HL-60 (cell line): ENCODE measurements at places on chromosomes 2 and 18.

DNA sequence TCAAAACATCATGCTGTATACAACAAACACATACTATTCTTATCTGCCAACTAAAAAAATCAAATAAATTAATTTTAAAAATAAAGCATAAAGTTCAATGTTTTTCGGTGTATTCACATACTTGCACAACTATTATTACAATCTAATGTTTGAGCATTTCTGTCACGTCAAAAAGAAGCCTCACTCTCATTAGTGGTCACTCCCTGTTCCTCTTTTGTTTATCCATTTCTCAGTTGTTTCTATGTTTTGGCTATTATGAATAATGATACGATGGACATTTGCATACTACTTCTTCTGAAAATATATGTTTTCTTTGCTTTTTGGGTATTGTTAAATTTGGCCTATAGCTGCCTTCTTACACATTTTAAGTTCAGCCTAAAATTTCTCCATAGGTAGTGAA lies 773.0 kb upstream of the HS6ST1 start:
- no peak for DNase-seq

GRCh38 chr2:10236571-10237391 lies 65.9 kb upstream of the HPCAL1 start:
- no peak for DNase-seq

DNA sequence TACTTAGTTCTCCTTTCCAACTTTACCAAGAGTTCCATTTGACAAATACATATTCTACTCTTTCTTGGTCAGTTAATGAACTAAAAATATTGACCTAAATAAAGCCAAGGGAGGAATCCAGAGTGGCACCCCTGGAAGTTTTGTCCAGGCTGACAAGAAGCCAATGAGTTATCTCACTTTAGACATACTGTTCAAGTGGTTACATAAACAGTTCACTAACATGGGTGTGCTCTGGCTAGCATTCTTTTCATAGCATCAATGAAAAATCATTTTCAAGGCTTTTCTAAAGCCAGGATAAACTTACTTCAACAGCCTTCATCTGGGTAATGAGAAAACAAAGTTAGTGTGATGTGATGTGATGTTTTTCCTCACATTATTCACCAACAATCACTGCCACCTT lies 649.4 kb downstream of the TDRD15 start:
- DNase-seq: no peak

DNA sequence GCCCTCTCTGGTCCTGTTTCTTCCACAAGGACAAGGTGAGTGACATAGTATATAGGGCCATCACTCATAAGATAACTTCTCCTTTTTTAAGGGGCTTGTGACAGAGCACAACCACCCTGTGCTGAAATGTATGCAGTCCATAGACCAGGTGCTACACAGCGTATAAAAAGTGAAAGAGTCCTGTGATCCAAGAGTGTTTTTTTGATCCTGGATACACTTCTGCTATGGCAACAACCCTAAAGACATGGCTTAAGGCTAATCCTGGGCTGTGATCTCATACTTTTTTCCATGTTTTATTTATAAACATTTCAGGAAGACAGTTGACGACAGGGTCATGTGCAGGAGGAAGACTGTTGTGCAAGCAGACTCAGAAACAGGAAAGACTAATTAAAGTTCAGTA lies 400.5 kb upstream of the TCF4 start:
- peak; percentile 18 for DNase-seq

- DNase-seq: no peak
Observed at GRCh38 chr18:24809173-24809950, 348.9 kb downstream of the HRH4 start.

GRCh38 chr2:119433636-119434327 lies 2.1 kb downstream of the TMEM37 start:
- no peak for DNase-seq

- peak; percentile 57 for DNase-seq
Observed at GRCh38 chr2:48395658-48396057, 134.3 kb upstream of the STON1 start.
